ENCODE measurements at places on chromosomes 7 and 10.

GRCh38 chr10:118500477-118501104 is 94.9 kb downstream of the PRLHR start:
- no peak for DNase-seq

- no peak for DNase-seq
Measured at GRCh38 chr7:209906-210305, 17.5 kb downstream of the FAM20C start.

- no peak for DNase-seq
Measured at GRCh38 chr10:93915598-93915997, 21.8 kb downstream of the SLC35G1 start.

DNA sequence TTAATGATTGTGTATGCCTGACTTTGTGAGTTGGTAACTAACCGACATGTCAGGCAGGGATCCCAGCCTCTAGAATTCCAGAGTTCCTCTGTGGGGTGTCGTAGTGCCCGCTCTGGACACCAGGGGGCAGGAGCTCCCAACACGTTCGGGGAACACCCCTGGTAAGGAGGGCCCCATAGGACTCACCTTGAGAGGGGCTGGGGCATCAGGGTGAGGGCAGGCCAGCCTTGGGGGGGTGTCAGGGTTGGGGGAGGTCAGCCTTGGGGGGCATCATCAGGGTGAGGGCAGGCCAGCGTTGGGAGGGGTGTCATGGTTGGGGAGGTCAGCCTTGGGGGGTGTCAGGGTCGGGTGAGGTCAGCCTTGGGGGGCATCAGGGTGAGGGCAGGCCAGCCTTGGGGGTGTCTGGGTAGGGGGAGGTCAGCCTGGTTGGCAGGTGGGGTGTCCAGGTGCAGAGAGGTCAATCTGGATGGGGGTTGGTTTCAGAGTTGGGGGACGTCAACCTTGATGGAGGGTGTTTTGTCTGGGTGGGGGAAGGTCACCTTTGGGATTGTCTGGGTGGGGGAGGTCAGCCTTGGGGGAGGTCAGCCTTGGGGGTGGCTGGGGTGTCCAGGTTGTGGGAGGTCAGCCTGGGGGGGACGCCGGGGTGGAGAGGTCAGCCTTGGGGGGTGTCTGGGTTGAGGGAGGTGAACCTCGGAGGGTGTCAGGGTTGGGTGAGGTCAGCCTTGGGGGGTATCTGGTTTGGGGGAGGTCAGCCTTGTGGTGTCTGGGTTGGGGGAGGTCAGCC is 45.6 kb upstream of the SUN1 start:
- DNase-seq, result peak; percentile 89

- no peak for DNase-seq
Measured at GRCh38 chr10:104072786-104073185, 12.9 kb downstream of the COL17A1 start.

GRCh38 chr10:61120805-61121204 is 176.8 kb upstream of the RHOBTB1 start:
- DNase-seq, result no peak

GRCh38 chr10:86203162-86203905 is 163.3 kb downstream of the GRID1 start:
- peak; percentile 44 for DNase-seq

DNA sequence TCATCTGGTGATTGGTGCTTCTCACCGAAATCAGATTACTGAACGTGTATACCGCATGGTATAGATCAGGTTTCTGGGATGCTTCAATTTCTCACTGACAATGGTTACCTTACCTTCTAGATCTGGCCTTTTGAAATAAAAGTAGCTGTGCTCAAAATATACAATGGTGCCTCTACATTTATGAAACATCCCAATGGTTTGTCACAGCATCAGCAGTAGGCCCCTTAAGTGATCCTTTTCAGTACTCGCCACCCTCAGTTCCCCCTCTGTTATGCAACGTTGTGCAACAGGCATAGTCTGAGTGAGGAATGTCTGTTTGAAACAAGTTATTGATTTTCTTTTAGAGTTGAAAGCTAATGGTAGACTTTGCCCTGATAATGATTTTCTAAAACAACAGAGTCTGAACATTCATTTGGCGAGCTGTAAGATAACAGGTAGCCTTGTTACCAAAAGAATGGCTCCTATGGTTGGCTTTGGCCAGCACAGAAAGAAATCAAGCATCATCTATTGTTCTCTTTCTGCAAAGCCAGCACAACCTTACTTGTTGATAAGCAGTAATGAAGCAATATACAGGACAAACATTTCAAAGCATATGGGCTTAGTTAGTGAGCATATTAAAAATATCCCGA is 693.9 kb downstream of the PARD3 start:
- peak; percentile 34 for DNase-seq

- no peak for DNase-seq
Measured at GRCh38 chr7:50779427-50779826, 3.3 kb downstream of the GRB10 start.

- no peak for DNase-seq
Measured at GRCh38 chr7:52962402-52963076, 72.9 kb upstream of the POM121L12 start.

- no peak for DNase-seq
Measured at GRCh38 chr10:118635674-118636402, 40.4 kb upstream of the PRLHR start.

GRCh38 chr7:70237831-70238575 is 639.7 kb downstream of the AUTS2 start:
- no peak for DNase-seq
